CD8-positive, alpha-beta memory T cell (primary cell): ENCODE measurements at places on chromosomes 12 and 14. TPM values are rescaled to one million over a fixed set of nuclear protein-coding genes. Genes with fewer than 3 reads are reported as not detected.

DNA sequence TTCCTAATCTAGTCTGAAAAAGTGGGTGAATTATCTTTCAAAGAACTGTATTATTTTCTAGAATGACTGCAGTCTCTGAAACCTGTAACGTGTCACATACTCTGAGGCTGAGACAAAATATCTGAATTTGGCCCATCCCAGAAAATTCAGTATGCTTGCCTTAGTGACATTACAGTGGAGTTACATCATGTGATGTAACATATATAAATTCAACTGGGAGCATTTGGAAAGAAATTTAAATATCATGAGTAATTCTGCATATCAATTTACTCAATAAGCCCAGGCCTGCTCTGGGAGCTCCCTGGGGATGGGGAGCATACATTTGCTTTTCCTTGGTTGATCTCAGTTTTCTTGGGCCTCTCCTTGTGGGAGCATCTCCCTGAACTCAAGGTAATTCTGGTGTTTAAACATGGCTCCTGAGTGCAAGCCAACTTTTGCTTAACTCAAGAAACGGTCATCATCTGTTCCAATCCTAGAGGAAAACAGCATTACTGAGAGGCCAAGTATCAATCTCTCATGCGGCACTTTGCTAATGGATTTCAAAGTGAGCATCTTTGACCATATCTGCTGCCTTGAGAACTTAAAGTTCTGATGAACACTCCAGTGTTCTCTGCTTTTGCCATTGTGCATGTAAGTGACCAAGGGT lies 54.4 kb downstream of the AKAP6 start:
- H3K4me1 ChIP-seq = no peaks in the 10 kb centered on the region
- H3K27ac ChIP-seq = no peak overlapping the region
- H3K27me3 ChIP-seq = no peaks in the 10 kb centered on the region
- DNase-seq = no peak
- H3K4me3 ChIP-seq = no peak overlapping the region
- no peaks in the 10 kb centered on the region for H3K36me3 ChIP-seq

DNA sequence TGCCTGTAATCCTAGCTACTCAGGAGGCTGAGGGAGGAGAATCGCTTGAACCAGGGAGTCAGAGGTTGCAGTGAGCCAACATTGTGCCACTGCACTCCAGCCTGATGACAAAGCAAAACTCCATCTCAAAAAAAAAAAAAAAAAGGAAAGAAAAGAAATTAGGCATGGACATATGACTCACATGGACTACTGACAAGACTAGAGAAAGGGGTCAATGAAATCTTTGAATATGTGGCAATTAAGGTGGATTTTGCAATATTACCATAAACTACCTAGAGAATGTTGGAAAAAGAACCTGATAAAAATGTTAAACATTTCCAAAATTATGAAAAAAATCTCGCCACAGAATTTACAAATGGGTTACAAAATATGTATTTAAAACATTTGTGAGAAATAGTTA lies 873.6 kb downstream of the C12orf50 start:
- H3K4me3 ChIP-seq = no peak overlapping the region
- H3K36me3 ChIP-seq = no peaks in the 10 kb centered on the region

DNA sequence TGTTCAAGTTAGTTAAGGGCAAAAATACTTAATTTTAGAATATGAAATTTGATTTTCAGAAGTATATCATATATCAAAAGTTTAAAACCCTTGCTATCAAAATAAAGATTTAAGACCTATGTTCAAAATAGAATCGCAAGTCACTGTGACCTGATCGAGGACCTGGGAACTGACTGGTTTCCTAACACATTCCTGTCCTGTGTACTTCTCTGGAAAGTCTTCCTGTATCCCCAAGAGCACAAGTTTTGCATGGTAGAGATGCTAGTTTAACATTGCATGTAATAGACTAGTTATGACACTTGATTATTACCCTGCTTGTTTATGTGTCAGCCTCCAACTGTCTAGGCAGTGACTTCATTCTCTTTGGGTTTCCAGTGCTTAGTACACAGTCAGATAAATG lies 30.3 kb downstream of the BCAT1 start:
- no peaks in the 10 kb centered on the region for H3K36me3 ChIP-seq
- no peak for DNase-seq
- no peak overlapping the region for H3K27ac ChIP-seq
- no peak overlapping the region for H3K4me3 ChIP-seq
- no peaks in the 10 kb centered on the region for H3K4me1 ChIP-seq
- H3K27me3 ChIP-seq = no peaks in the 10 kb centered on the region

DNA sequence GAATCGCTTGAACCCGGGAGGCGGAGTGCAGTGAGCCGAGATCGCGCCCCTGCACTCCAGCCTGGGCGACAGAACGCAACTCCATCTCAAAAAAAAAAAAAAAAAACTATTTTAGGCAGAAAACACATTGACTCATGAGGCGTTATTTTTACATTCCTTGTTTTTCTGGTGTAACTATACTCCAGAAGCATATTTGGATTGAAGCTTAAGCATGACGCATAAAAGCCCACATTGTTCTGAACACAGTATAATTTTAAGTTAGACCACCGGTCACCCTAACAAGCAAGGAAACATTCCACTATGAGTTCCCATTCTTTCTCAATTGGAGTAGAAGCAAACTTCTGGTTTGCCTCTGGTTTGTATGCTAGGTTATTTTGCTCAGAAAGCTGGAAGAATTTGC lies 173.0 kb downstream of the MYRFL start:
- H3K27ac ChIP-seq = no peak overlapping the region
- H3K4me3 ChIP-seq = no peak overlapping the region
- H3K36me3 ChIP-seq = no peaks in the 10 kb centered on the region
- DNase-seq = no peak
- no peaks in the 10 kb centered on the region for H3K27me3 ChIP-seq

- H3K27me3 ChIP-seq = peaks cover 13% of the 10 kb centered on the region
- H3K4me3 ChIP-seq = no peak overlapping the region
- DNase-seq = no peak
These were observed 57.1 kb upstream of the LHX5 start for GRCh38 chr12:113528606-113529293.

GRCh38 chr14:24331731-24332267 lies 3.1 kb downstream of the ADCY4 start:
- no peak overlapping the region for H3K27ac ChIP-seq
- H3K4me1 ChIP-seq = peaks cover 74% of the 10 kb centered on the region
- peaks cover 17% of the 10 kb centered on the region for H3K27me3 ChIP-seq
- H3K4me3 ChIP-seq = no peak overlapping the region

- H3K36me3 ChIP-seq = no peaks in the 10 kb centered on the region
- H3K4me1 ChIP-seq = no peaks in the 10 kb centered on the region
- H3K27me3 ChIP-seq = no peaks in the 10 kb centered on the region
These were observed 5.3 kb upstream of the ACACB start for GRCh38 chr12:109110988-109111495.

DNA sequence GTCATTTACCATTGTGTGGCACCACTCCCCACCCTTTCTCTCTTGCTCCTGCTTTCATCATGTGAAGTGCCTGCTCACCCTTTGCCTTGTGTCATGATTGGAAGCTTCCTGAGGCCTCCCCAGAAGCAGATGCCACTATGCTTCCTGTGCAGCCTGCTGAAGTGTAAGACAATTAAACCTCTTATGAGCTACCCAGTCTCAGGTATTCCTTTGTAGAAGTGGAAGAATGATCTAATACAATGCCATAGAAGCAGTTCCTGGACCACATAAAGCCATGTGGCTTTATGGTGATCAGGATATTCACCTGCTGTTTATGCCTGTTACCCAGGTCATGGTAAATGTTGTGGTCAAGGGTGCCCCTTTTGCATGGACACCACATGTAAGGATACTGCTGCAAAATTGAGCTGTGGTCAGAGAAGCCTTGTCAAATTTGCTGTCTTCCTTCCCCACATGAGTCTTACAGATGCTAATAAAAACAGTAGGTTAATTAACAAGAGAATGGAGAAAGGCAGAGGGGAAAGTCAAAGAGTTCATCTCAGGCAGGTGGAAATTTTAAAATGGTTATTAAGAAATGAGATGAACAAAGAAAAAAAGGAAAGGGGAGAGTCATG lies 112.8 kb upstream of the IFNG-AS1 start:
- no peak overlapping the region for H3K27ac ChIP-seq
- H3K4me1 ChIP-seq = no peaks in the 10 kb centered on the region
- no peak overlapping the region for H3K4me3 ChIP-seq
- no peaks in the 10 kb centered on the region for H3K27me3 ChIP-seq
- no peak for DNase-seq
- no peaks in the 10 kb centered on the region for H3K36me3 ChIP-seq

GRCh38 chr14:34328178-34328577 lies 133.9 kb downstream of the SPTSSA start:
- H3K4me3 ChIP-seq = no peak overlapping the region
- H3K36me3 ChIP-seq = no peaks in the 10 kb centered on the region
- H3K27me3 ChIP-seq = no peaks in the 10 kb centered on the region
- no peak for DNase-seq

DNA sequence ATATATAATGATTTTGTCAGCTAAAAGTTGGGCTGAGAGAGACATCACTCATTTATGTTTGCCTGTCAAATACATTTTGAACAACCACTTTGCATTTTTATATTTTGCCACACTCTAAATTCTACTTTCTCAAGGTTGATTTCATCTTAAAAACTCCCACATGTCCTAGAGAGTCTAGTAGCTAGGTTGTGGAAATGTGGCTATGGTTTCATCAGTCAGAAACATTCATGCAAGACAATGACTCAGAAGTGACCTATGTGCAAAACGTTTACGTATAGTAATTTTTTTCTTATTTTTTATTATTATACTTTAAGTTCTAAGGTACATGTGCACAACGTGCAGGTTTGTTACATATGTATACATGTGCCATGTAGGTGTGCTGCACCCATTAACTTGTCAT lies 27.4 kb upstream of the PRKD1 start:
- DNase-seq = no peak
- H3K36me3 ChIP-seq = no peaks in the 10 kb centered on the region
- H3K4me3 ChIP-seq = no peak overlapping the region
- H3K27me3 ChIP-seq = no peaks in the 10 kb centered on the region

- no peak for DNase-seq
- no peaks in the 10 kb centered on the region for H3K27me3 ChIP-seq
- H3K4me3 ChIP-seq = no peak overlapping the region
- peaks cover 39% of the 10 kb centered on the region for H3K4me1 ChIP-seq
These were observed 2.0 kb upstream of the MAP1LC3B2 start for GRCh38 chr12:116556964-116557698.

- H3K27me3 ChIP-seq = peaks cover 42% of the 10 kb centered on the region
- H3K27ac ChIP-seq = no peak overlapping the region
- peaks cover 6% of the 10 kb centered on the region for H3K4me1 ChIP-seq
- H3K4me3 ChIP-seq = no peak overlapping the region
These were observed 112.2 kb upstream of the DIO3 start for GRCh38 chr14:101449114-101449513.

Gene WSCD2
- not detected for total RNA-seq

Gene MORN3
- 1.8 TPM for total RNA-seq

Gene THTPA
- total RNA-seq = 13.4 TPM

Gene RNASE3
- total RNA-seq = not detected
